ENCODE measurements at places on chromosomes 2 and 18.
A peak's percentile ranks its signal among the peaks of the same experiment; 100 is the strongest.

GRCh38 chr2:129861666-129862288 lies 117.7 kb upstream of the RAB6C start:
- DNase-seq, result no peak

GRCh38 chr2:8860239-8860638 lies 22.8 kb upstream of the KIDINS220 start:
- DNase-seq, result no peak

- no peak for DNase-seq
Observed at GRCh38 chr2:64291181-64291580, 147.0 kb upstream of the PELI1 start.

- no peak for DNase-seq
Observed at GRCh38 chr2:150045601-150046000, 441.9 kb downstream of the RND3 start.

GRCh38 chr2:7523481-7524120 lies 606.4 kb downstream of the RNF144A start:
- DNase-seq, result no peak

DNA sequence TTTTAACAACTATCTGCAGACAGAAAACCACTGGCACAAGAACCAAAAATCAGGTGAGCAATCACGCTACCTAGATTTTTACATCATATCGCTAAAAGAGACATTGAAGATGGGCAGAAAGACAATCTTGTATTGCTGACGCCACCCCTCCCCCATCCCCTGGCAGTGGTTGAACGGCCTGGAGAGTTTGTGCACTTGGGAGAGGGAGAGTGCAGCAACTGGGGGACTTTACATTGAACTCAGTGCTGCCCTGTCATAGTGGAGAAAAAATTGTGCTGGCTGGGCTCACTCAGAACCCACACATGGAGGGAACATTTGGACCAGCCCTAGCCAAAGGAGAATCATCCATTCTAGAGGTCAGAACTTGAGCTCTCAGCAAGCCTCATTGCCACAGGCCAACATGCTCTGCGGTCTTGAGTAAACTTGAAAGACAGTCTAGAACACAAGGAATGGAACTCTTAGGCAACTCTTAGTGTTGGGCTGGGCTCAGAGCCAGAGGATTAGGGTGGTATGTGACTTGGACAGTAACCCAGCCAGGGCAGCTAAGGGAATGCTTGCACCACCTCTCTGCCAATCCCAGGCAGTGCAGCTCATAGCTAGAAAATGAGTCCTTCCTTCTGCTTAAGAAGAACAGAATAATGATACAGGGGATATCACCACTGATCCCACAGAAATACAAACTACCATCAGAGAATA lies 220.0 kb upstream of the CYP26B1 start:
- no peak for DNase-seq

DNA sequence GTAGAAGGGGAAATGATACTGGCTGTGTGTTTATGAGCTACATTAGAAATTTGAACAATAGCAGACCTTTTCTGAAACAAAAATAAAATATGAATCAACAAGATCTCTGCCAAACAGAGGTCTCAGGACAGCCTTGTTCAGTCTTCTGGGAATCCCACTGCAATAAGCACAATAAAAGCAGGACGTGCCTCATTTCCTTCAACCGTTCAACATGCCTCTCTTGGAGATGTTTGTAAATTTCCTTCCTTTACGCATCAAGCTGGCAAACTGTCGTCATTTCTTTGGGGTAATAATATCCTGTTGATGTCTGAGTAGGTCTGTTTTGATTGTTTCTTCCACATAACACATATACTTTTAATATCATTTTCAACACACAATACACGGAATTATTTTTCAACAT lies 77.2 kb downstream of the TCF4 start:
- no peak for DNase-seq

DNA sequence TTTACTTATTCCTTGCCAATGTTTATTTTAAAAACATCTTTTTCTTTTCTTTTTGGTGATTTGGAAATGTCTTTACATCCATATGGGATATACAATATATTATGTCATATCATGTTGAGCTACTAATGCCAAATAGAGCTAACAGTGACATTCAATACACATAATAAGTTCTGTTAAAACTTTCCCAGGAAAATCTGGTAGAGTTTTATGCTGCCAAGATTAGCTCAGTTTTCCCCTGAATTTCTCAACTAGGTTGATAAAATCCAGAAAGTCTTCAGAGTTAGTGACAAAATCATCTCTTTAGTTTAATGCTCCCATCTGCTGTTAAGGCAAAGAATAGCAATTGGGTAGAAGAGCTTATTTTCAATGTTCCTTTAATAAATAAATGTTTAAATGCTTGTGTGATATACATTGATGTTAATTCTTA lies 9.9 kb downstream of the COL3A1 start:
- DNase-seq, result no peak

- no peak for DNase-seq
Observed at GRCh38 chr18:13457327-13457726, 238.8 kb downstream of the LDLRAD4 start.

DNA sequence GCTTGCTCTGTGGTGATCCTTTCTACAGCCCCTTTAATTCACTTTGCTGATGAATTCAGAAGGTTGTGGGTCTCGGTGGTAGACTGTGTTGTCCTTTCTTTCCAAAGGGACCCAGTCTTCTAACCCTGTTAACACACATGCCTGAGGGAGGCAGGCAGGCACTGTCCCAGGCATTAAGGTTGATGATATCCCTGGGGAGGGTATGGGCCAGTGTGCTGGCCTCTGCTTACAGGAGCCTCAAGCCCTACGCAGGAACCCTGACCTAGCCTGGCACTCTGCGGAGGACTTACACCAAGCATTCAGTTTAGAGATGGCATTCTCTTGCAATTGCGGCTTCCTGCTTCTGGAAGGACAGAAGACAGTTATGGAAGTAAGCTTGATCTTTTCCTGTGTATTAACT lies 102.5 kb downstream of the PKP4 start:
- no peak for DNase-seq

DNA sequence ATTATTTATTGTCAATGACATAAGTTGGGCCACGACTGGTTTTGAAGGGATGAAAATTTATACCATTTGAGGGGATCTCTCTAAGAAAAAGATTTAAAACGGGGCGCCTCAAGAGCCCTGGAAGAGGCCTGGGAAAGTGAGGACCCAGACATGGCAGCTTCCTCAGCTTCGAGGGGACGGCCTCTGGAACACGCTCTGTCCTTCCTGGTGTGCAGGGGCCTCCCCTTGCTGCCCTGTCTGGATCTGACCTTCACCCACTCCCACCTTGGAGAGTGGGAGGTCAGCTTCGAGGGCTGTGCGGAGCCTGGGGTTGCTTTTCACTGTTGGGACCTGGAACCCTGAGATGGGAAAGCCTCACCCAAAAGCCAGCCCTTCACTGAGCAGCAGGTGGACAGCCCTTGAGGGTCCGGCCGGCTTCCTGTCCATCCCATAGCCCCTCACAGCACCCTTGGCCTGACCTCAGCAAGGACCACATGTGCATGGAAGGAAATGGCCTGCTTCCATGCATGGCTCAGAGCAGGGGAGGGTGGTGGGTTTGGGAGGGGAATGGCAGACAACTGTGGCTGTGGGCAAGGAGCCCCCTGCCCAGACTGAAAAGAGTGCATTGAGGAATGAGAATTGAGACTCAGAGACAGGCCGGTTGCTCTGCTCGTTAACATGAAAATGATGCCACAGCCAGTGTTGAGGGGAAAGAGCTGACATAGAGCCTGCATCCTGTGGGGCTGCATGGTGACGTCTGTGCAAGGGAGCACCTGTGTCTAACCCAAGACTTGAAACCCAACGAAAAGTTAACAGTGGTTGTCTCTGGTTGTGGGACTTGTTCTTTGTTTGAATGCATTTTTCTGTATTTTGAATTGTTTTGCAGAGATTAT lies 16.3 kb downstream of the FBLN7 start:
- no peak for DNase-seq

GRCh38 chr2:20589975-20590703 lies 60.8 kb downstream of the HS1BP3 start:
- no peak for DNase-seq

GRCh38 chr18:58493516-58494253 lies 135.2 kb downstream of the ALPK2 start:
- peak; percentile 67 for DNase-seq

DNA sequence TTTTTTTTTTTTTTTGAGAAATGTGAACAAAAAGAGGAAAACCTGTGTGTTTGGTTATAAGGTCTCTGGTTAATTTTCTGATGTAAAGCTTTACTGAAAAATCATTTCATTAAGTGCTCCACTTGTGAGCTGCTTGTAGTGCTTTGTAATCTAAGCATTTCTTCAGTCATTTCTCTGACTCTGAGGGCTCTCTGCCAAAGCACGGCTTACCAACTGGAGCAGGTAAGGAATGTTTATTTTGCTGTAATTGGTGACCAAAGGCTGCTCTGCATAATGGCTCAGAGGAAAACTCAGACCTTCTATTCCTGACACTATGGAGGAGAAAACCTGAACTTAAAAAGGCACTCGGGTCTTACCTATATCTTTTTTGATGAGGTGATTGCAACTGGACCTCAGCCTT lies 848.8 kb downstream of the MBD2 start:
- DNase-seq, result no peak

DNA sequence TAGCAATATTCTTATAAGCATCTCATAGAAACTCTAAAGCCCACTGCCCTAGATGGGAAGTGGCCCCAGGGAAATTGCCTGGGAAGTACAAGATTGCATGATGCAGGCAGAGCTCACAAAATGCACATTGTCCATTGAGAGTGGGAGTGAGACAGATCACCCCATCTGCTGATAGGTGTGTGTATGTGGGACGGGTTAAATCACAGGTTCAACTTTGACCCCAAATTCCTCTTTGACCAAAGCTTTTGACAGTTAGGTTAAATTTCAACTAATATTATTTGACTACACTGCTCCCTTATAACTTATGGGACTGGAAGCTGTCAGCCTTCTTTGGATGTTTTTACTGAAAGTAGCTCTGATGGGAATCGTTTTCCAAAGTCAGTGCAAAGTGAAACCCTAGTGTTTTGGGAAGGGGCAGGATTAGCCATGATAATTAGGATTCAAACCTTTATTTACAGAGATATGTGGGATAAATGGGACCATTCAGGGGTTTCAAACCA lies 11.4 kb upstream of the FABP1 start:
- DNase-seq, result no peak

GRCh38 chr2:44974064-44974715 lies 32.7 kb downstream of the SIX3 start:
- no peak for DNase-seq

DNA sequence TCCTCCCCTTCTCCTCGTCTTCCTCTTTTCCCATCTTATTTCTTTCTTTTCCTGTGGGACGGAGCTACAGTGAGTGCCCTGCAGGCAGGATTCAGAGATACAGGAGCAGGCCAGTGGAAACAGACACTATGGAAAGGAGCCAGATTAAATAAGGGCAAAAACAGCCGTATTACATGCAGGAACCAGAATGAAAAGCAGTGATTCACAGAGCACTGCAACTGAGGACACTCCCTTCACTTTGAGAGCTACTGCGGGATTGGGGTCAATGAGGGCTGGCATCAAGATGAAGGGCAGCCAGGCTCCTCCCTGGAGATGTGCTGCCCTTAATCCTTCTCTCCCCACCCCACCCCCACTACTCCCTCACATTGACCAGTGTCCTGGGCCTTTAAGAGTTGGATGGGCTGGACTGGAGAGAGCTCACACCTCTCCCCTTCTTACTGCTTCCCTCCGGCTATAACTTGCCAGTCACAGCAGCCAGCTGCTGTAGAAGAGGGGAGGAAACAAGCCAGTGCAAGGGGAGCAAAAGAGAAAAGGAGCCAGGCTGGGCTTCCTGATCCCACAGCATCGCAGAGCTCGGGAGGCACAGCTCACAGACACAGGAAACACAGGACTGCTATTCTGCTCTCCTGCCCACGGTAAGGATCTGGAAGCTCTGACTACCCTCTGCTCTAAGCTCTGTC lies at the start of gene PLCD4:
PLCD4 (plus strand) TSS at position 464 of the 680 bp plus-strand sequence. CDS start 7,841 bp downstream, outside the sequence.
- no peak for DNase-seq

DNA sequence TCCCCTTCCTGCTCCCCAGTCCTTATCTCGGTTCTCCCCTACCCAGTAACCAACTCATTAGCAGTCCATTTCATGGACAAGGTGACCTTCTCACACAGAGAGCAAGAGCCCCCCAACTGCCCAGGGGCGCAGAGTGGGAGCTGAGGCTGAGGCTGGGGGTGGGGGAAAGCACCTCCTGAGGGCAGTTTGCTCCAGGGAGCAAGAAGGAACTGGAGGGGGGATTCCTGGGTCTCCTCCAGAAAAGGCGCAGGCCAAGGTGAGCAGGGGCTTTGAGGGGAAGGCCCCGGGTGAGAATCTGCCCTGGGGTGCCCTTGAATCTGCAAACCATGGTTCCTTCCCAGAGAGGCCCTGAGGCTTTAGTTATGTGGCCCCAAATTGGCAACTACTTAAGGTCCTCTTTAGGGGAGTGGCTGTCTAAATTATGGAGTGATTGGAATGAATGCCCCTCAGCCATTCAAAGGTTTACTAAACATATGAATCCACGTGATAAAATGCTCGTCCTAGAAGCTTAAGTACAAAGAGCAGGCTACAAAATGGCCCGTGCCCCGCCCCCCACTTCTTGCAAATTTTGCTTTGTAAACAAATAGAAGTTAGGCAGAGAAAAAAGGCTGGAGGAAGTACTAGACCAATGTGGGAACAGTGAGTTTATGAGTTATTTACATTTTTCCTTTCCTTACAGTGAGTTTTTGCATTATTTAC lies 123.5 kb upstream of the HS6ST1 start:
- DNase-seq, result no peak

DNA sequence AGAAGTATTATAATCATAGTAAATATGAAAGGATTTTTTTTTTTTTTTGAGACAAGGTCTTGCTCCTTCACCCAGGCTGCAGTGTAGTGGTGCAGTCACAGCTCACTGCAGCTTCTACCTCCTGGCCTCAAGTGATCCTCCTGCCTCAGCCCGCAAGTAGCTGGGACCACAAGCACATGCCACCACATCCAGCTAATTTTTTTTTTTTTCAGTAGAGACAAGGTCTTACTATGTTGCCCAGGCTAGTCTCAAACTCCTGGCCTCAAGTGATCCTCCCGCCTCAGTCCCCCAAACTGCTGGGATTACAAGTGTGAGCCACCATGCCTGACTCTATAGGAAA lies 301.6 kb upstream of the STON1 start:
- no peak for DNase-seq

GRCh38 chr18:79453816-79454735 lies 58.3 kb downstream of the NFATC1 start:
- no peak for DNase-seq

DNA sequence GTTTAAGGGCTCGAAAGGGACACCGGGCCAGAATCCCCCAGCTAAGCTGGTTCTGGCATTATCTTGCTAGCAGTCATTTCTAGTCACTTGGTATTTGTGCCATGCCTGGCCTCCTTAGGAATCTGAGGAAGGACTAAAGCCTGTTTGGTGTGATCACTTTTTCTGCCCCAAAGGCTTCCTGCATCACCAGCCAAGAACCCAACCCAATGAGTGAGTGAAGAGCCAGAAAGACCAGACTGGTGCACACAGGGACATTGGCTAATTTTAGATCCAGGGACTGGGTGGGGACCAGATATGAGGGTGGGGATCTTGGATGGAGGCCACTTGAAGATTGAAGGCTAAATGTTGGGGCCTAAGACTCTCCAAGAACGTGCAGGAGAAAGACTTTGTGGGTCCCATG lies 411.9 kb upstream of the TNP1 start:
- no peak for DNase-seq

Measured in activated CD4-positive, alpha-beta T cell treated with anti-CD3 and anti-CD28 coated beads, Interleukin-2, amount 50 U/mL, for 24 hours (primary cell).